Substantia nigra (tissue), 51 donors: ENCODE measurements at places on chromosomes 5 and 9.

DNA sequence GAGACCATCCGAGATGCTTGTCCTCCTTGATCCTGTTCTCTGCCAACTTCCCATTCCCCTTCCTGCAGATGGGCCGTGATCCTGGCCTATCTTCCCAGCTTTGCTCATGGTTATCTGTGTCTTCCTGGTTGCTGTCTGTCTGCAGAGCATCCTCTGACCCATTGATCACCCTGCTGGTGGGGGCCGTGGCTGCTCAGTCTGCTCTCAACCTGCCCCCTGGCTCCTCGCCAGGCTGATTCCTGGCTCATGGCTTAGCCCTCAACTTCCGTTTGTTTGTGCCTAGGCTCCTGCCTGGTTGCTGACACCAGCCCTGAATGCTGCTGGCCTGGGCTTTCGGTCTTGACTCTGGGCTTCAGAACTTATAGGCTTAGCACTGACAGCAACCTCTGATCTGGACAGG lies 67.1 kb upstream of the SMIM15 start:
- DNase-seq, result no peak

DNA sequence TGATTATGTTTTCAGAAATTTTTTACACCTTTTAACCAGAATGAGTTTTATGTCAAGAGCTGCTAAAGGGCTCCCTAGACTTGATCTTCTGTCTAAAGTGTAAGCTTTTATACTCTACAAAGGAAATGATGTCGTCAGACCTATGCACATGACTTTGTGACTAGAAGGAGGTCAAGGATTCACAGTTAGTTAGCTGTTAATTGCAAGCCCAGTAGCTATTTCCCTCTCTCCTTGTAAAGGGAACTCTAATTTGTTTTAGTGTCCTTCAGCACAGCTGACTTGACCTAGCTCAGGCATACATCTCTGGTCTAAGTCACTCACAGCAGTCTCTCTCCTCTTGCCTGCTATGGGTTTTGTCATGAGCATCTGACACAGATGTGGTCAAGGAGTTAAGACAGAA lies 173.5 kb upstream of the NREP start:
- no peak for DNase-seq

GRCh38 chr9:118362123-118362522 lies 657.9 kb downstream of the TLR4 start:
- no peak for DNase-seq

DNA sequence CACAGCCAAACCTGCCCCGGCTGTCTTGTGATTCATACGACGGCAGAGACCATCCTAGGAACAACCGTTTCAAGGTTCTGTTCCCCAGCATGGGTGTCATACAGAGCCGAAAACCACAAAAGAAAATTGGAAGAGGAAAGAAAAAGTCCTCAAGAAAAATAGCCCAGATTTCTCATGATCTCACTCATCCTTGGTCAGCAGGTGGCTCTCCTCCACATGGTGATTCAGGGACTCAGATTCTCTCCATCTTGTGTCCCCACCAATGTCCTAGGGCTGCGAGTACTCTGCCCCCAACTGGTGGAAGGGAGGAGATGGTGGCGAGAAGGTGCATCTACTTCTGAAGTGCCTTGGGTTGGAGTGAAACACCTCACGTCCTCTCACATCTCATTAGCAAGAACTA lies 25.6 kb downstream of the PDZD2 start:
- no peak for DNase-seq

DNA sequence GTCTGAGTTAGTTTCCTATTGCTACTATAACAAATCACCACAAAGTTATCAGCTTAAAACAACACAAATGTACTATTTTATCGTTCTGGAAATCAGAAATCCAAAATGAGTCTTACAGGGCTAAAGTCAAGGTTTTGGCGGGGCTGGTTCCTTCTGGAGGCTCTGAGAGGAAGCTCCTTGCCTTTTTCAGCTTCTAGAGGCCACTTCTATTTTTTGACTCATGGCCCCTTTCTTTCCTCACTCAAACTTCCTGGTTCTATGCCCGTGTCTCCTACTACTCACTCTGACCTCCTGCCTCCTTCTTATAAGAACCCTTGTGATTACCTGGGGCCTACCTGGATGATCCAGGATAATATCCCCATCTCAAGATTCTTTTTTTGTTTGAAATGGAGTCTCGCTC lies 48.2 kb downstream of the GABBR2 start:
- no peak for DNase-seq

- no peak for DNase-seq
Measured at GRCh38 chr5:135303582-135304173, 95.4 kb downstream of the MACROH2A1 start.

DNA sequence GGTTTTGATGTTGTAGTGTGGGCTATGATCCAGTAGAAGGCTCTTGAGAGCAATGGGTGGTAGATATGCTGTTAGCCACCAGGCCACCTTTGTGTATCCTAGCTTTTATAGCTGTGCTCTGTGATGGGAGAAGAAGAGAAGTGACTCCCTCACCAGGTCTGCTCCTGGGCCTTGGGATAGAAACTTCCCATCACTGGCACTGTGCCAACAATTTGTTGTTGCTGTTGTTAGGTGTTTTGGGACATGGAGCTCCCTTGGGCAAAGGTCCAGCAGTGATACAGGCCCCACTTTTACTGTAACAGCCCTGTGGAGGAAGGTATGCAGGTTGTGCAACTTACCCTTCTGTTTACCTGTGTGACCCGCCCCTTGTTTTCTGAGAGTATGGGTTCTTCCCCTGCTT lies 570.9 kb upstream of the GRIN3A start:
- no peak for DNase-seq

GRCh38 chr5:40383749-40384651 lies 295.7 kb upstream of the PTGER4 start:
- no peak for DNase-seq

- DNase-seq, result no peak
Measured at GRCh38 chr9:70865471-70865870, 255.9 kb downstream of the TRPM3 start.
